ENCODE measurements at places on chromosomes 3 and 15.

DNA sequence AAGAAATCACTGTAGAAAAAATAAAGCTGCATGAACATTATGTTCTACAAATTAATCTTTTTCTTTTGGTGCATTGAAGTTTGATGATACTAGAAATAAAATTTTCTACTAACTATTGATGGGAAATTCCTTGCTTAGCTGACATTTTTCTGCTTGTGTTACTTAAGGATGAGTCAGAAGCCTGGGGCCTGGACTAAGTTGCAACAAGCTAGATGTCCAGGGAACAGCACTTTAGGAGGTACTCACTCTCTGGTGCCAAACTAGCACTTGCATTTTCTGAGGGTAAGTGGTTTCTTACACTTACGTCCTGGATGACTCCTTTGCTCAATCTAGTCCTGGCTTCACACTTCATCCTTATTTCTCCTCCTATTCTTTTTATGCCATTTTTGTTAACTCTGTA lies 945.1 kb downstream of the IGSF11 start:
- DNase-seq = no peak

- DNase-seq = no peak
These were observed 60.8 kb upstream of the PXYLP1 start for GRCh38 chr3:141170678-141171295.

GRCh38 chr3:77204788-77205187 lies 164.9 kb downstream of the ROBO2 start:
- no peak for DNase-seq

DNA sequence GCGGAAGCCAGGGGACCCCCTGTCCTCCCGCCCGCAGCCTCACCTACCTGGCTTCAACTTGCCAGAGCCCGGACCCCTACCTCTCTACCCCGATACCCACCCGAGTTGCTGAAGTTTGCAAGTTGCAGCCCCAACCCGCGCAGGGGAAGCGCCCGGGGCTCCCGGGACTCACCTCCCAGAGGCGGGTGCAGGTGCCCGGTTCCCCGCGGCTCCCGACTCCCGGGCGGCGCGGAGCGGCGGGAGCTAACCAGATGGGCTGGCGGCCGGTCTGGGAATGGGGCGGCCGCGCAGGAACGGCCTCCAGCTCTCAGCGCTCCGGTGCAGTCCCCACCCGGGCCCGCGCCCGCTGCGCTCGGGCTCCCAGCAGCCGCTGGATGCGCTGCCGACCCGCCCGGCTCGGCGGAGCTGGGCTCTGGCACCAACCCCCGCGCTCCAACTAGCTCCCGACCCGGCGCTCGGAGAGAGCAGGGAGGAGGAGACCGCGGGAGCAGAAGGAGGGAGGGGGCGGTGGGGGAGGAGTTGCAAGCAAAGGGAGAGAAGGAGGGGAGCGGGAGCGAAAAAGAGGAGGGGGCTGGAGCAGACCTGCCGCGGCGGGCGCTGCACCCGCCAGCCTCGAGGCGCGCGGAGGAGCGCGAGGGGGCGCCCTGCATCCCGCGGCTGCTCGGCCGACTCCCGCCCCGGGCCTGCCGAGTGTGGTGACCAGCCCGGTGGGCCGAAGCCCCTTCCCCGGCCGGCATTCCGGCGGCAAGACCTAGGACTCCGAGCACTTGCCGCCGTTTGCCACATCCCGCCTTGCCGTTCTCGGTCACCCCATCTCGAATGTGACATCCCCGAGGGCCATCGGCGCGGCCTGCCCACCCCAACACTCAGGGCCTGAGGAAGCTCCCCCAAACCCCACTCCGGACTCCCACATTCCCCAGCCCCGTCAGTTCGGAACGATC lies at the start of gene SEMA5B:
SEMA5B (minus strand) TSS at position 472 of the 941 bp plus-strand sequence. CDS start 66,500 bp downstream, outside the sequence.
- DNase-seq = no peak

GRCh38 chr15:70717237-70717793 lies 46.0 kb downstream of the UACA start:
- DNase-seq = no peak
